ENCODE measurements at places on chromosomes 6 and 20.

GRCh38 chr6:21455071-21455470 lies 138.5 kb upstream of the SOX4 start:
- DNase-seq = no peak

DNA sequence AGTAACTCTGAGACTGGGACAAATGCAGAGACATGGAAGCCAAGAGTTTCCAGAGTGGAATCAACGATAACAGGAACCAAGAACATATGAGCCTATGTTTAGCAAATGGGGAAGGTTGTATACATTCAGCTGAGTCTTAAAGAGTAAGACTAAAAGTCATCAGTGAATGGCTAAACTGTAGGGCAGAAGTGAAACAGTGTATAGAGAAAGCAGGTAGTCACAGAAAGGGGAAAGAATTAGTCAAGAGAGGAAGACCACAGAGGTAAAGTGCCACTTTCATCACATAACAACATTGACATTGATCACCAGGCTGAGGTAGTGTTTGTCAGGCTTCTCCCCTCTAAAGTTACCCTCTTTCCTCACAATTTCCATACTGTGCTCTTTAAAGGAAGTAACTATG lies 306.5 kb upstream of the SPTLC3 start:
- no peak for DNase-seq

- DNase-seq = peak; percentile 72
These were observed 20.4 kb upstream of the EFHC1 start for GRCh38 chr6:52399511-52400312.

GRCh38 chr6:31900917-31901414 lies 920 bp downstream of the ZBTB12 start:
- DNase-seq = no peak

GRCh38 chr6:53956068-53956711 lies 155.1 kb upstream of the MLIP start:
- DNase-seq = peak; percentile 11

DNA sequence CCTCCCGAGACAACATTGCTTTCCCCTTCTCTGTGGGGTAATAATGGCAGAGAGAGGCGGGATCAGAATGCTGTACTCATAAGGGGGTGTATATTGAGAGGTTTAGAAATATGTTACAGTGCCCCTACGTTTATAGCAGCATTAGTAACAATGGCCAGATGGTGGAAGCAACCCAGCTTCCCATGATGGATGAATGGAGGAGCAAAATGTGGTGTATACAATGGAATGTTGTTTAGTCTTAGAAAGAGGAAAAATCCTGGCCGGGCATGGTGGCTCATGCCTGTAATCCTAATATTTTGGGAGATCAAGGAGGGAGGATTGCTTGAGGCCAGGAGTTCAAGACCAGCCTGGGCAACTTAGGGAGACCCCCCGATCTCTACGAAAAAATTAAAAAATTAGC lies 12.9 kb downstream of the BANF2 start:
- DNase-seq = no peak

DNA sequence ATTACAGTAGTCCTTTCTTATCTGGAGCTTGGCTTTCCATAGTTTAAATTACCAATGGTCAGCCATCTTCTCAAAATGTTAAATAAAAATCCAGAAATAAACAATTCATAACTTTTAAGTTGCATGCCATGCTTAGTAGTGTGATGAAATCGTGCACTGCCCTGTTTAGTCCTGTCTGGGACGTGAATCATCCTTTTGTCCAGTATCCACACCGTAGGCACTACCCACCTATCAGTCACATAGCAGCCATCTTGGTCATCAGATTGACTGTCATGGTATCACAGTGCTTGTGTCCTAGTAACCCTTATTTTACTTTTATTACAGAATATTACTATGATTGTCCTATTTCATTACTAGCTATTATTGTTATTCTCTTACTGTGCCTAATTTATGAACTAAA lies 924.1 kb downstream of the EYS start:
- DNase-seq = no peak

DNA sequence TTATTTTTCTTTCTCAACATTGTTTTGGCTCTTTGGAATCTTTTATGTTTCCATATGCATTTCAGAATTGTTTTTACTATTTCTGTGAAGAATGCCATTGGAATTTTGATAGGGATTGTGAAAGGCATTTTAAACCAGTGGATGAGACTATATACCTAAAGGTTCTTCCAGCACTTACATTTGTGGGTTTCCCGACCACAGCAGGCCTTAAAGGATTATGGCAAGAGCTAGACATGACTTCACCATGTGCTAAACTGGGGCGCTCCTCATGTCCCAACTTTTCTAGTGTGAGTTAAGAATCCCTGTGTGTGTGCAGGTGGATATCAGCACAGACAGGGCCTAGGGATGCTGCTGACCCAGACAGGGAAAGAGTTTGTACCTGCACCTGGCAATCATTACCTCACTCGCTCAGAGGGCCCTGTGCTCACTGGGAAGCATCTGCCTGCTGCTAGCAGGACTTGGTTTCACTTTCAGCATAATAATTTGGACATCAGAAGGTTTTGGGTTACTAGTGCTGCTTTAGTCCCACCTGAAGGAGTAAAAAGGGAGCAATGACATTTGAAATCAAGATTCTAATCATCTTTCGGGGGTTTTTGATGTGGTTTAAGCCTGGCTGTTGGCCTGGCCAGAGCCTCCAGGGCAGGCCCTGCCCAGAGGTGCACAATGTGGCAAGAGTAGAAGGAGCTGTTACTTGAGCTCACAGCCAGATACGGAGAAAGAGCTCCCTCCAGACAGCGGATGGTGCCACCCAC lies 137.1 kb downstream of the CDC5L start:
- DNase-seq = no peak

DNA sequence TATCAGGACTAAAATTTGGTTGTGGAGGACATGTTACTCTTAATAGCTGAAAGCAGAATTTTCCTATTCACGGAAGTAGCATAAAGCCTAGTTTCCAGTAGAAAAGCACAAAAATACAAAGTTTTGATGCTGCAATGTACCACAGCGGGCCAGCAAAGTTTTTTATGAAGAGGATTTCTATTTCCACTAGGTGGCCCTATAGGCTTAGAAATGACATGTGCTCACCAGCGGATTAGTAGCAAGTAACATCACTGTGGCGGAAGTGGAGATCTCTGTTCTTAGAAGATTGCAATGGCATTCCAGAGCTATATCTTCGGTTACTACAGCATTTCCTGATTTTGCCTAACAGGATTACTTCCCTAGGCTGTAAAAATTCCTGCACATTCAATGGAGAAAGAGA lies 1219.0 kb upstream of the EYS start:
- no peak for DNase-seq

- peak; percentile 16 for DNase-seq
These were observed 233.6 kb upstream of the ASCC3 start for GRCh38 chr6:101114703-101115102.

- no peak for DNase-seq
These were observed 1.4 kb upstream of the POU3F2 start for GRCh38 chr6:98833057-98833306.

GRCh38 chr6:31299947-31300346 lies 28.1 kb upstream of the HLA-C start:
- no peak for DNase-seq

- peak; percentile 64 for DNase-seq
These were observed 23.9 kb upstream of the MICB start for GRCh38 chr6:31473780-31474761.

GRCh38 chr6:45609141-45609638 lies 231.5 kb upstream of the SUPT3H start:
- no peak for DNase-seq

DNA sequence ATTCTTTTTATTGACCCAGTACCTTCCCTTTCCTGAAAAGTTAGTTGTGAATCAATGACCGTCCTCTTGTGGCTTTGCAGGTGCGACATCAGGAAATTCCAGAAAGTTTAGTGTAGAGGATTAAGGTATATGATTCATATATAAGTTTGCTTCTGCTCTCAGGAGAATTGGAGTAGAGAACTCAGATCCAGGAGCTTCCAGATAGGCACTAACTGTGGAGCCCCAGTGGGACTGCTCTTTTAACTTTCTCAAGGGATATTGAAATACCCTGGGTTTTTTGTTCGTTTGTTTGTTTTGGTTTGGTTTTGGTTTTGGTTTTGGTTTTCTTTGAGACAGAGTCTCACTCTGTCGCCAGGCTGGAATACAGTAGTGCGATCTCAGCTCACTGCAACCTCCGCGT lies 9.5 kb downstream of the TAAR2 start:
- DNase-seq = no peak

GRCh38 chr6:153167907-153168306 lies 36.8 kb upstream of the RGS17 start:
- DNase-seq = no peak

- no peak for DNase-seq
These were observed 53.5 kb upstream of the PLCB1 start for GRCh38 chr20:8078528-8078914.

GRCh38 chr20:42267793-42268384 lies 649.7 kb upstream of the CHD6 start:
- DNase-seq = no peak

DNA sequence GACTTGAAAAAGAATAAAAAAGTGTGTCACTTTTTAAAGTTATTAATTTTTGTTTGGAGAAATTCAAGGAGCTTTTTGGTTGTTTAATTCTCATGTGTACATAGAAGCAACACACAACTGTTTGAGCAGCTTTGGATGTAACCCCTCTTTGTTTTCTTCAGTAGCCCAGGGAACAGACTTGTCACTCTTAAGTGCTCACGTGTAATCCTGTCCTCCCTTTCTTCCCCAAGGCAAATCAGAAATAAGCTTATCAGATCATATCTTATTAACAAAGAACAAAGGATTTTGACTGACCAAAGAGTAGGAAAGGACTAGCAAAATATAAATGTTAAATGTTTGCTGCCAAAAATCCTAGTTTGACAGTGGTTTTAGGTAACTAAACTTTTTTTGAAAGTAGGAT lies 7.3 kb upstream of the FLRT3 start:
- DNase-seq = no peak

DNA sequence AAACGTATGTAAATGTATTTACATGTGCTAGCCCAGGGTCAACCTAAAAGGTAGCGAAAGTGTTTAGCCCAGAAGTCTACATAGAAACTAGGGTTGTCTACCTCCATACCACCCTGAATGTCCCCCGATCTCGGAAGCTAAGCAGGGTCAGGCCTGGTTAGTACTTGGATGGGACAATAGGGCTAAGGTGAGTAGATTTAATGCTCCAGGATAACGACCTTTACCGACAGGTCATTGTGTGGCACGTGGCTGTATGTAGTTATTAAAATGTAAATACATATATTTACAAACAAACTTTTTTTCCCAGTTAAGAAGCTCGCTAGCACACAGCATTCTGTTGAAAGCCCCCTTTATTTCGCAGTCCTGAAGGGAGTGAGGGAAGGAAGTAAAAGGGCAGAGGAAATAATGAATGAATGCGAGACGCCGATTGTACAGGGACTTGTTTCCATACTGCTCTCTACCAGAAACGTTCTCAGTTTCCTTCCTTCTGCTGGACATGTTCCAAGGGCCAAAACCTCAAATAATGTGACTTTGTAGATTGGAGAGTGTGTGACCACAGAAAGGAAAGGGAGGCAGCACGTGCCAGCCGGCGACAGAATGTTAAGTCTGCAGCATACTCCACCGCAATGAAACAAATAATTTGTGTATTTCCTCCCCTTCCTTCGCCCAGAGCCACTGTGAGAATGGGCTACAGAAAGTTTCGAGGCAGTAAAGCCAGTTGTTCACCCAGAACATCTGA lies 612 bp downstream of the ADAT2 start:
- DNase-seq = peak; percentile 94

GRCh38 chr6:117448732-117449485 lies 23.2 kb upstream of the ROS1 start:
- no peak for DNase-seq

DNA sequence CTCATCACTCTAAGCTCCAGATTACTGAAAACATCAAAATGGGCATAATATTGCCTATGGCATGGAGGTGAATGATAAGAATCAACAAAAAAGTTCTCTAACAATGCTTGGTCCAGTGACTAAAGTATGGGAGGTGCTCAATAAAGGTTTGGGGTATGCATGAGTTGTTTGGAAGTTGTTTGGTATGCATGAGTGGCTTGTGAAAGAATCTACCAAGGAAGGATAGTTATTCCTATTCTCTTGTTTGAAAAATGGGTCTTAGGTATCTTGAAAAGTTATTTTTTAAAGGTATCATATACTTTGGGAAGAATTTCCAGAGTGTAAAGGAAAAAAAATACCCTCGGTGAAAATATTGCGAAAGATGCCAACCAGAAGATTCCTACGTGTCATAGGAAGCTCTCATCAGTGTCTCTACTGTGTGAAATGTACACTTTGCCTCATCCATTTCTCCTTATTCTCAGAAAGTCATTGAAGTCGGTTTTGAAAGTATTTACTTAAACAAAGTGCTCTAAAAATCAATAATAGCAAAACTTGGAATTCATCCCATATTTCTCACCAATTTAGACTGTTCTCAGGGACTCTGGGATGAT lies 449.8 kb downstream of the ADGRB3 start:
- DNase-seq = no peak

- no peak for DNase-seq
These were observed 216.4 kb downstream of the UNC5CL start for GRCh38 chr6:40822619-40823018.

GRCh38 chr6:10416863-10417641 lies 2.2 kb upstream of the TFAP2A start:
- DNase-seq = no peak

DNA sequence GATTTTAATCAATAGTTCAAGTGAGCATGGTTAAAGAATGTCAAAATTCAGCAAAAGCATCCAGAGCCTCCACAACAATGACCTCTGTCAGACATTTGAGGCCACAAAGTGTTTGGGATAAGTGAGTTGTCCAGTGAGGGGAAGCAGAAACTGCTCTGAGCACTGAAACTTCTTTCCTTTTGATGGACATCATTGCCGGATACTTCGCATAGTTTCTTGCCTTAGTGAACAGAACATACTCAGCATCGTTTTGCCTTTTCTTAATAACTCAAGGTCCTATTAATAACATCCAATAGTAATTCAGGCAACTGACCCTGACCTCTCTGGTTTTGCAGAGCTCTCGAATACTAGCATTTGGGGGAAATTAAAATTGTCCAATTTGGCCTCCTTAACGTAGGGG lies 78.6 kb downstream of the EDN3 start:
- no peak for DNase-seq

GRCh38 chr6:117317261-117317660 lies 51.9 kb downstream of the VGLL2 start:
- DNase-seq = peak; percentile 8

DNA sequence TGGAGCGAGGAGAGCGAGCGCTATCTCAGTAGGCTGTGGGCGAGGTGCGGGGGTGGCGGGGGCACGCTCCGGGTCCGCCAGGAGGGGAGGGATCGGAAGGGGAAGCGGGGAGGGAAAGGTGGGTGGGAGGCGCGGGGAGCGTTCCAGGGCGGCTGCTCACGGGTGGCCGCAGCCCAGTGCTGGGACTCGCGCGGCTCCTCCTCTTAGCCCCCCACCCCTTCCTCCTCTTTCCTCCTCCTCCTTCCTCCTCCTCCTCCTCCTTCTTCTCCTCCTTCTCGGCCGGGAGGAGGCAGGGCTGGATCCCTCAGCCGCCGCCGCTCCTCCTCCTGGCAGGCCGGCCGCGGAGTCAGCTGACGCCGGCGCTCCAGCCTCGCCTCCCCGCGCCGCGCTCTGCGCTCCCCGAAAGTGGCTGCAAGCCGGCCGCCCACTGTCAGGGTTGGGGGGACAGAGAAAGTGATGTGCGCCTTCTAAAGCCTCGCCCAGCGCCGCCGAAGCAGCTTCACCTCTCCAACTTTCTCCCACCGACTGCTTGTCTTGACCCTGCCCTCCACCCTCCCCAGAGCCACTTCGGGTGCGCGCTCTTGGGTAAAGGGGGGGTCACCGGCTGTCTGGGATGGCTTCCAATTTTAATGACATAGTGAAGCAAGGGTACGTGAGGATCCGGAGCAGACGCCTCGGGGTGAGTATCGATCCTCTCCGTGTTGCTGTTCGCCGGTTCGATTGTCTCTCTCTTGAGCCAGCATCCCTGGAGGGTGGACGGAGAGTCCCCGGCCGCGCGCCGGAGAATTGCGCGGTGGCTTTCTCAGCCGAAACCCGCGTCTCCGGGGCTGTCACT lies at the start of gene DOK5:
Gene DOK5 (plus strand): TSS at position 260 of the 835 bp plus-strand sequence. CDS start 354 bp downstream, at position 614.
- DNase-seq = no peak
